ENCODE measurements at places on chromosomes 4 and X.

DNA sequence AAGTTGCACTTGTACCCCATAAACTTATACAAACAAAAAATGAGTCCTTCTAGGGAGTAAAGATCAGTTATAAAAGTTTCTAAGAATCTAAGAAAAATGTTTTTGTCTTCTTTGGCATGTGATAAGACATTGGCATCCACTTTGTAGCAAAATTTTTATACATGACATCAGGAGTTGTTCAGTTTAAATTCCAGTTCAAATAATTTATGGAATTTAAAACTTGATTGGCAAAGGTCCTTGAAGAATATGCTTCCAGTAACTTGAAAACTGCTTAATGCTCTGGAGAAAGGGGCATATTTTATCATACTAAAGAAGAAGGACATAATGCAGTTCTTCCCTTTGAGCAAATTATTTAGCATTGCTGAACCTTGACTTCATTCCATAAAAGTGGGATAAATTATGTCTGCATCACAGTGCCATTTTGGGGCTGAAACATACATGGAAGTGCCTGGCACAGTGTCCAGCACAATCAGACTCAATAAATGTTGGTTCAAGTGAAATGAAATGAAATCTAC is 163.3 kb upstream of the IL15 start:
- no peak for DNase-seq

- no peak for DNase-seq
Measured at GRCh38 chrX:155262970-155263754, 1.1 kb downstream of the RAB39B start.

- DNase-seq: no peak
Measured at GRCh38 chrX:30938295-30938694, 49.2 kb upstream of the TAB3 start.

GRCh38 chr4:2332976-2333319 is 71.0 kb upstream of the MXD4 start:
- no peak for DNase-seq

DNA sequence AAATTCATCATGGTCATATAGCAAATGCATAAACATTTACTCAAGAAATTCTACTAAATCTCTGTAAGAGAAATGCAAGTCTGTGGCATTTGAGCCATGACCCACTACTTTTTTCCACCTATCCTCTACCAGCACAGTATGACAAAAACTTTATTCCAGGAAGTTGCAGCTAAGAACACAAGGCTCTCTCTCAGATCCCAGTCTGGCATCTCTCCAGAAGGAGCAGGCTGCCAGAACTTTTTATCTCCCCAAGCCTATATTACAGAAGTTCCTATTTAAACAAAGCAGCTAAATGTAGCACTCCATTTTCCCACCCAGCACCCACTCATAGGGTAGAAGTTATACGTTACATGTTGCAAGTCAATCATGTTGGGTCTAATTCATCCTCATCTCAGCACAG is 49.3 kb upstream of the EPGN start:
- DNase-seq: no peak

DNA sequence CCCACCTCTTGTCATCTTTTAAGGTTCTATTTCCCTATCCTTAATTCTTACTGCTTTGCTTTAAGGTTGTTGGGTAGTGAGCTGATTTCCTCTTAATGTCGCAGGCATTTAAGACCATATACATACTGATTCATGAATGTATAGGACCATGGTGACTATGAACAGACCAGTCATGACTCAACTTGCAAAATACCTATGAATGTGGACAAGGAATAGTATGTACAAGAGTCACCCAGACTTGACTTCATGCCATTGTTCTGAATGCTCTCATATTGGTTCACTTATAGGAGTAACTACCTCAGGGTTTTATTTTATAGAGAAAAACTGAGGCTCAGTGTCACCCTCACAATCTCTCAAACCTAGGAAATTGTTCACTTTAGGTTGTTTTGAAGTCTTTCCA is 44.3 kb downstream of the CCNG2 start:
- DNase-seq: no peak

DNA sequence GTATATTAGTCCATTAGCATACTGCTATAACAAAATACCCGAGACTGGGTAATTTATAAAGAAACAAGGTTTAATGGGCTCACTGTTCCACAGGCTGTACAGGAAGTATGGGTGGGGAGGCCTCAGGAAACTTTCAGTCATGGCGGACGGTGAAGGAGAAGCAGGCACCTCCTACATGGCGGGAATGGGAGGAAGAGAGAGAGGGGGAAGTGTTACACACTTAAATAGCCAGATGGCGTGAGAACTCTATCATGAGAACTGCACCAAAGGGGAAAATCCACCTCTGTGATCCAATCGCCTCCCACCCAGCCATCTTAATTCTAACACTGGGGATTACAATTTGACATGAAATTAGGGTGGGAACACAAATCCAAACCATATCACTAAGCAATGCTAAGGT is 98.9 kb upstream of the SH3RF1 start:
- DNase-seq: no peak
